GF-D8 (cell line): ENCODE measurements at places on chromosomes 7 and 10.

GRCh38 chr10:119079599-119080520, 757 bp downstream of the EIF3A start:
- no peak for DNase-seq

- peak; percentile 96 for DNase-seq
Observed at GRCh38 chr7:99379043-99379577, 4.6 kb downstream of the ARPC1B start.

GRCh38 chr10:101564490-101564991, 23.5 kb downstream of the POLL start:
- DNase-seq = no peak

DNA sequence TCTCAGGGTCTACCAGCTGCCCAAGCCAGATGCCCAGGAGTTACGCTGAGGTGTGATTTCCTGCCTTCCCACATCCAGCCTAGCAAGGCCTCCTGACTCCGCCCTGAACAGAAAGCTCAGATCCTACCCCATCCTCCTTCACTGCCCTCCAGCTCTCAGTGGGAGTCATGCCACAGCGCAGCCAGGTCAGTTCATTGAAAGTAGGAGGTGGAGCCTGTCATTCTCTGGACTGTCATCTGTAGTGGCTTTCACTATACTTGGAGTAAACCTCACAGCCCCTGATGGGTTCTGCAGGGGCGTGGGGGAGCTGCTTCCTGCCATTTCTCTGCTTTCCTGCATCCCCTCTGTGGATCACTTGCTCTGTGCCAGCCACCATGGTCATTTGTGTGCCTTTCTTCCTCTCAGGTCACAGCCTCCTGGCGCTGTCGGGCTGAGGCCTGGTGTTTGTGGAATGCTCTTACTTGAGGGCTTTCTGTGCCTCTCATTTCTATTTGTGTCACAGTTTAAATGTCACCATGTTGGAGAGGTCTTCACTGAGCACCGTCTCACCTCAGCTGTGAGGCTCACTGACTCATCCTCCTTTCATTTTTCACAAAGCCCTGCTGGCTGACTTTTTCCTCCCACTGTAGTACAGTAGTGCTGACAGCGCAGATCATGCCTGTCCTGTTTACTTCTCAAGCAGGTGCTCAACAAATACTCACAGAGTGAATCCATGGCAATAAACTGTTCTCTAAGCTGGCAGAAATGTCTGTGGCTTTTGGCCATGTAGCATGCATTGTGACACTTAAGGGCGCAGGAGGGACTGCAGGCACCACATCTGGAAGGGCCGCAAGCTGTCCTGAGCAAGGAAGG, 61.0 kb upstream of the TMEM248 start:
- no peak for DNase-seq

GRCh38 chr10:29920408-29921070, 138.8 kb downstream of the JCAD start:
- DNase-seq = no peak

DNA sequence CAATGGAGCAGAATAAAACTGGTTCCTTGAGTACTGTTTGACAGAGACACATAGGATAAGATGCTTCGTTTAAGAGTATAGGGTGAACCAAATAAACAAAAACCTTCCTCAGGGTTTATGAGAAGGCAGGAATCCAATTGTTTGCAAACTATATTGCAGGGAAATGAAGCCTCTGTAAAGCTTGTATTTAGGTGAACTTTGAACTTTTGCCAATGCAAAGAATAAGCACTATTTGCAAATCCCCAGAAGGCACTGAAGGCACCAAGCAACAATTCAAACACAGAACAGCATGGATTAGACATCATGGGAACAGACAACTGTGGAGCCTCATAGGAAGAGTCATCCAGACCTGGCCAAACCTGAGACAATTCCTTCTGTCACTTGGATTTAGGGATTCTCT, 47.1 kb upstream of the WASL start:
- no peak for DNase-seq

- DNase-seq = no peak
Observed at GRCh38 chr7:27179030-27179429, 4.9 kb upstream of the HOXA10 start.

DNA sequence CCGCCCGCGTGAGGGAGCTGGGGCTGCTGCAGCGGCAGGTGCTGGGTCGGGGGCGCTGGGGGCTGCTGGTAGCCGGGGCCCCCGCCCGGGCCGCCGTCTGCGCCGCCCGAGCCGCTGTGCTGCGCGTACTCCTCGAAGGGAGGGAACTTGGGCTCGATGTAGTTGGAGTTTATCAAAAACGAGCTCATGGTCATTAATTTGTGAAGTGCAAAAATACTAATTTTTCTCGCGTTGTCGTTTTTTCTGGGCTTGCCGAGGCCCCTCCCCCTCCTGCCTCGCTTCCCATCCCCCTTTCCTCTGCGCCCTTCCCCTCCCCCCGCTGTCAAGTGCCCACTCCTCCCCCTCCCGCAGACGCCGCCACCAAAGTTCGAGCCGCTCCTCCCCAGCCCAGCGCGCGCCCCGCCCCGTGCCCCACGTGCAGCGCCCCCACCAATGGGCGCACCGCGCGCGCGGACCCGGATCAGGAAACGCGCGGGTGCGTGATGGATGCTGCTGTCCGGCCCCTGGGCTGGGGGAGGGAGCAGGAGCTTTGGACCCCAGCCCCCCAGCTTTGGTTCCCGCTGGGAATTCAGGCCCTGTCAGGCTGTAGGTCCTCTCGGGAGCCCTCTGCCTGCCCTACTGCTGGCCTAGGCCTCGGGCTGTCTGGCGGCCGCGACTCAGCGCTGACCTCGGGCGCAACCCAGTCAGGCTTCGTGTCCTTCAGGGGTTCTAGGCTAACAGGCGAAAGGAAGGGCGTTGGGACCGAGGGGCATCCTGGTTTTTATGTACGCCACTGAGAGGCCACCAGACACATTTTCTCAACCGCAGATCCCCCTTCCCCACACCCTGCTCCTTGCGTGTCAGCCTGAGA, at the start of gene HOXA4:
HOXA4 (minus strand) TSS at position 218 of the 850 bp plus-strand sequence; CDS start at position 194, 24 bp downstream.
- no peak for DNase-seq

DNA sequence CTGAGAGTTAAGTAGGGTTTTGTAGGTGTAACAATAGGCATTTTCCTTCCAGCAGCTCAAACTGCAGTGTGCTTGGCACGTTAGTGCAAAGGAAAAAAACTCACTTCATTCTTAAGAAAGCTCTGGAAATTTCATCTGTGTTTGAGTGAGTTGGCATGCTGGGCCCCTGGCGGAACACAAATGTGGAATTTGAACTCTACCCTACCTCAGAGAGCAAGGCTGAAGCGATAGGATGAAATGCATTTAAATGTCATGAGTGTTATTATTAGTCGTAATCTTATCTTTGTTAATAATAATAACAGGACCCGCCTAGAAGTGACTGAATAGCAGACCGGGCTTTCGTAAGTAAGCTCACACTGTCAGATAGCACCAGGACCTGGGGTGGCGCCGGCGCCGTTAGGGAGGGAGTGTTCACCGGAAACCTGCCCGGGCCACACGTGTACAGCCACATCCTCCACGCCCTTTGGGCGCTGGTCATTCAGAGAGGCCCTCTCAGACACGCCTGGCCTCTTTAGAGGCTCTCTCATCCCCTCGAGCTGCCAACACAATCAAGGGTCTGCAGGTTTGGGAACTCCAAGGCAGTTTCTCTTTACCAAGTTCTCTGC, 63.5 kb downstream of the GRK5 start:
- peak; percentile 45 for DNase-seq

GRCh38 chr10:110221721-110222261, 14.4 kb downstream of the MXI1 start:
- peak; percentile 58 for DNase-seq

DNA sequence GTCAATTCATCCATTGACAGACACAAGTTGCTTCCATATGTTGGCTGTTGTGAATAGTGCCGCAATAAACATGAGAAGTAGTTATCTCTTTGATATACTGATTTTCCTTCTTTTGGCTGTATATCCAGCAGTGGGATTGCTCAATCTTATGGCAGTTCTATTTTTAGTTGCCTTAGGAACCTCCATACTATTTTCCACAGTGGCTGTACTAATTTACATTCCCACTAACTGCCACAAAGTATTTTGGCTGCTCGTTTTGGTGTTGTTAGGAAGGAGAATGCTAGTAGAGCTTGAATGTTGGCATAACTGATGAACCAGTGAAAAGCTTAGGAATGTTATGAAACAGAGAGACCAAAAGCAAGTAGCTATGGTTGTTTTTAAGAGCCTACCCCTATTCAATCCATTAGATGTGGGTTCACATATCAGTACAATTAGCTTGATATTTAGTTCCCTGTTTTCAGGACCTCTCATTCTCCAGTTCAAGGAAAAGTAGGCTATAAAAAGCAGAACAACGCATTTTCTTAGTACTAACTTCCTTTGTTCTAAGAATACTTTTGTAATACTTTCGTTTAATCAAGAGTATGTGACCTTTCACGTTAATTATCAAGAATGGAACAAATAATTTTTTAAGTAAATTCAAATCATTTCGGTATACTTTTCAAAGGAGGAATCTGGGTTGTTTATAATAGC, 100.3 kb downstream of the FAS start:
- peak; percentile 88 for DNase-seq

DNA sequence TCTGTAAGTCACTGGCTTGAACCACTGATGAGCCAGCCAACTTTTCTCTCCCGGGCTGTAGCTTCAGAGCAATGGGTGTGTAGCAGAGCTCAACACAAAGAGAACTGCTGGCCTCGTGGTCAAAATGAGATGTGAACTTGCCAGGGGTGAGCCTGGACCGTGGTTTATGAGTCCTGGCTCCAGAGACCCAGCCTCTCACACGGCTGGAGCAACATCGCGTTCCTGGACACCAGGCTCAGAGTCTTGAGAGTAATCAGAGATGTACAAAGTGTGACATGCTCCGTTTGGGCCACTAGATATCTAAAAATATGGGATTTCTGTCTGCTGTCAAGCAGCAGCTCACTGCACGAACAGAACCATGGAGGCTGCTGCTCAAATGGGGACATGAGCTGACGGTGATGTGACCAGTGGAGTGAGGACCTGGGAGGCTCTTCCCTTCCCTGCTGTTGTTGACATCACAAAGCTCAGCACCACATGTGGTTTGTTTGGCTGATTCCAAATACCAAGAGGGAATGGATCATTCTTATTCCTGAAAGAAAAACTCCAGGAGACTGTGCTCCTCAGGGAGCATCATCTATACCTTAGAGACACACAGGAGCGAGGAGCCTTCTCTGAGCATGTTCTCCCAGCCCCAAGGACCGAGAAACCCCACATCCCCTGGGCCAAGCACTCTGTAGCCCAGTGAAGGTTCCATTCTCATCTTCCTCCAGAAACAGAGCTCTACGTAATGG, 9.2 kb upstream of the SVIL start:
- DNase-seq = no peak

GRCh38 chr7:128351296-128352152, 7.8 kb upstream of the RBM28 start:
- DNase-seq = no peak

DNA sequence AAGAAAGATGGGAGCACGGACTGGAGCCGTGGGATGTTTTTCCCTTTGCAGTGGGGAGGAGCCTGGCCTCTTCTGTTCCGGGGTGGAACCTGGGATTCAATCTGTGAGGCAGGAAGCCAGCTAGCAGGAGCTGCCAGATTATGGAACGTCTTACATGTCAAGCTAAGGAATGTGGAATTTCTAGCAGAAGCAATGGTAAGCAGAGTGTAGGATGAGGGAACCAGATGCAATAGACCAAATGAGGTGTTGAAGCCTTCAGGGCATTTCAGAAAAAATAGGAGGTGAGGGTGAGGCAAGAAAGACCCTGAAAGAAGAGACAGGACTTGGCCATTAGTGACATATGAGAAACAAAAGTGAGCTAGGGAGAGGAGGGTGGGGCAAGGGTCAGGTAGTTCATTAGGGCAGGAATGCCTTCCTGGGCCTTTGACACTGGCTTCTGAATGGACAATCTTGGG, 105.5 kb downstream of the CHN2 start:
- no peak for DNase-seq
